ENCODE measurements at places on chromosomes 3 and 15.

DNA sequence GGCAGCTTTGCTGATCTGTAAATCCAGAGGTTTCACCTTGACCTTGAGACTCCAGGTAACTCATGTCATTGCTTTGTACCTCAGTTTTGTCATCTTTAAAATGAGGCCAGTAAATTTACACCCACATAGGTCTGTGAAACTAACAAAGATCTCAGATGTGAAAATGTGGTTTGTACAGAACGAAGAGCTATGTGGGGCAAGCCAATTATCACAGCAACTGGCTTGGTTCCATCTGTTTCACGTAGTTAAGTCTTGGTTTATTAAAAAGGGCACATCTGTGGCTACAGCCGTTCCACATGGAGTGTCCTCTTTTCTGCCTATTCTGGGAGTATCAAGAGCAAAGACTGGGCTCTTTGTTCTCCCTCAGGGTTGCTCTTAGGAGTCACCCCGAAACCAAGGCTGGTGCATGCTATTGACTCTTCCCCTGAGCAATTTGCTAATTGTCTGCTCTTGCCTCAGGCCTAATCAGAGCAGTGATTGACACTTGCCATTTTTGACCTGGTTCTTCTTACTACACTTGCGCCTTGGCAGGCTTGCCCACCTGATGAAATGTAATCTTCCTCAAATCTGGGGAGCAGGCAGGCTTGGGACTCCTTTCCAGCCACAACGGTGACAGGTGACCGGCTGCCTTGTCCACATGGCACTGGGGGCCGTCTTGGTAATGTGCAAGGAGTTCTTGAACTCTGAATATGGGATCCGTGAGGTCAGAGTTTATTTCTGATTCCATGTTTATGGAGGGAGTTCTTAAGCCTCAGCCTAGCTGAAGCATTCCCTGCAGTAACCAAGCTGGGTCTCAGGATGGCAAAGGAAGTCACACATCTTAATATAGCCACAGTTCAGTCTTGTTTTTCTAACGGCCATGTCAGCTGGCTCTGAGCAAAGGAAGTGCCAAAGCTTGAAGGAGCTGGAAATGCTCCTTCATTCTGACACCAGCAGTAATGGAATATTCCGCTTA, 40.1 kb downstream of the EAF1 start:
- DNase-seq: no peak

- no peak for DNase-seq
Observed at GRCh38 chr15:54772663-54773062, 424.1 kb downstream of the RSL24D1 start.

DNA sequence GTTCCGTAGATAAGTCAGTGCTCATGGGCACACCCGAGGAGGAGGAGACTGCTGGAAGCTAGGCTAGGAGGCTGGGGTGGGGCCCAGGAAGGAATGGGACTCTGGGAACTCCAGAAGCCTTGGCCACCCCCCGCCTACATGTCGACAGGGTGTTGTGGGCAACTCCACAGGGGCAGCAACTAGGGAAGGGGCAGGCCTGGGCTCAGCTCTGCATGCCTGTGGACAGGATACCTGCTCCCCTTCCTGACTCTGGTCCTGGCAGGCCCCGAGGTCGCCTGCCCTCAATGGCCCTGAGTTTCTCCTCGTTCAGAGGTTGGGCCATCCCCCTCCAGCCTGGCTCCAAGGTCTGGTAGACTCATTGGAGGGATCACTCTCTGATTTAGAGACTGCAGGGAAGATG, 138.9 kb upstream of the LINGO1 start:
- no peak for DNase-seq

DNA sequence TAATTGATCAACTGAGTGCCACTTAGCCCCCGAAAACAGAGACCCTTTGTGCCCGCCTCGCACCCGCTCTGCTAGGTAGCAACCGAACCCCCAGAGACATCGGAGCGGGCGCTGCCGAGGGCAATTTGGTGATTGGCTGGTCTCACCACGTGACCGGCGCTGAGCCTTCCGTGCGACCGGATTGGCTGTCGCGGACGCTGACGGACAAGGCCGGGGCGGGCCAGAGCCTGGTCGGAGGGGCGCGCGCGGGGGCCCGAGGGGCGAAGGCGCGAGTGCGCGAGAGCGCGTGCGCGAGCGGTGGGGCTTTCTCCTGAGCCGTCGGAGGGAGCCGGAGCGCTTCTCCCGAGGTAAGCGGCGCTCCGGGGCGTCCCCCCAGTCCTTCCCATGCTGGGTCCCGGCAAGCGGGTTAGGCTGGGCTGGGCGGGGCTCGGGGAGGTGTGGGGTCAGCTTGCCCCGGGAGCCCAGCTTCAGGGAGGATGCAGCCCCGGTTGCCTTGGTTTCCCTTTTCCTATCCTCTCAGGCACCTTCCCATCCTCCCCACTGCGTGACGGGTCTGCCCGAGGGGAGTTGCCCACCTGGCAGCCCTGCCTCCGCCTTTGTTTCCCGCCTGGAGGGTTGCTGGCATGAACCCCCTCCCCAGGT, at the start of gene TMEM108:
TSS of gene TMEM108 (plus strand) at position 303 of the 642 bp plus-strand sequence.
- no peak for DNase-seq

GRCh38 chr3:31312400-31312799, 220.3 kb upstream of the STT3B start:
- DNase-seq: no peak

DNA sequence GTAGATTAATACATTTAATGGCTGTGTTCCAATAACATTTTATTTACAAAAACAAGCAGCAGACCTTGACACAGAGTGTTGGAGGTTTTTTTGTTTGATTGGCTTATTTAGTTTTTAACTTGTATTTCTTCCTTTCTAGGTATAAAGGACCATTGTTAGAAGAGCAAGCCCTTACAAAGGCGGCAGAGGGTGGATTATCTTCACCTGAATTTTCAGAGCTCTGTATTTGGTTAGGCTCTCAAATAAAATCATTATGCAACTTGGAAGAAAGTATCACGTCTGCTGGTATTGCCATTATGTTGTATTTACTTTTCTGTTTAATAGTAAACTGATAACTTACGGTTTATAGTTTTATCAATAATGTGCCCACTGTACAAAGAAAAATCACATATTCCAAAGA, 10.0 kb downstream of the FAM98B start:
- DNase-seq: no peak

GRCh38 chr15:76996526-76997401, 1.8 kb downstream of the PSTPIP1 start:
- DNase-seq: no peak

DNA sequence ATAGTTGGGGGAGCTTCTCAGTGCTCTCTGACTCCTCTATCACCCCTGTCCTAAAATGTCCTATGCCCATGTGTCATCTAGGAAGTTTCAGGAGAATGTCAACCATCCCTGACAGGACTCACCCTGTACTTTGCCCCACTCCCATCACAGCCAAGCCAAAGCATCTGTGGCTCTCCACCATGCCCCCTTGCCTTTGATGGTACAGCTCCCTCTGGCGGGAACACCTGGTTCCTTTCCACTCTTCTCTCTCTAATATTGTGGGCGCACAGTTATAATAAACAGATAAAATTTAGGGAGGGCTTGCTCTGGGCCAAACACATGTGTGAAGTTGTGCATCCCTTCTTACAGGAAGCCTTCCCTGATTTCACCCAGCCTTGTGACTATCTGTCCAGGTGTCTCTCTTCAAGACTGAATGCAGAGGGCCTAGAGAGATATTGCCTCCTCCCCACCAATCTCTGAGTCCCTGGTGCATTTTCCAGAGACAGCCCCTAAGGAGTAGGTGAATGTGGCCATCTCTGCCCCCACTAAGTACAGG, 62.8 kb downstream of the ISG20 start:
- DNase-seq: no peak

DNA sequence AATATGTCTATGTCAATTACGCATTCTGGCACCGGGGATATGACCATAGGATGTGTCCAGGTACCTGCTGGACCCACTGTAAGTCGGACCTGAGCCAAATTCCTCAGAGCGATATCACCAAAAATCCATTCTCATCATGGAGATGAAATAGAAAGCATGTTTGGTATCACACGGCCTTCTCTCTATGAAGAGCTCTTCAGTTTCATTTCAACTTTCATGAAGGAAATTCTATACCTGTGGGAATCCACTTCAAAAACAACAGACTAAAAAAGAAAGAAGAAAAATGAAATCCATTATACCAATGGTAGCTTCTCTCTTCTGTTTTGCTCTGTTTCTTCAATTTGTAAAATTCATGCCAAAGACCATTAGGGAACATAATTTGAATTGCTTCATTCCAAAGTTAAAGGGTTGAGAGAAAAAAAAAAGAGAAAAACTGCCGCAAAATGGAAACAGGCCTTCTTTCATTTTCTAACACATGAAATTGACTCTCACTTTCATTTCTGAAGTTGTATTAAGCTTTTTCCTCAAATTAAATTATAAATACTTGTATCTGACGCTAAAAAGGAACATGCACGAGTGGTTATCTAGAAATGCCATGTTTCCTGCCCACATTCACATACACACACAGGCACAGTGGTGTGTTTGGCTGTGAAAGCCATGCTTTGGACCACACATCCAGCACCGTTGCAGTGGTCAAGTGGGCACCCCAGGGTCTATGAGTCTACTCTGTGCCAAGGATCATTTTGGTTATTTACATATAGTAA, 46.9 kb upstream of the DIPK2A start:
- no peak for DNase-seq

- DNase-seq: no peak
Observed at GRCh38 chr3:18185624-18186023, 239.5 kb downstream of the SATB1 start.

GRCh38 chr15:63466378-63467192, 37.8 kb upstream of the USP3 start:
- DNase-seq: peak; percentile 28

DNA sequence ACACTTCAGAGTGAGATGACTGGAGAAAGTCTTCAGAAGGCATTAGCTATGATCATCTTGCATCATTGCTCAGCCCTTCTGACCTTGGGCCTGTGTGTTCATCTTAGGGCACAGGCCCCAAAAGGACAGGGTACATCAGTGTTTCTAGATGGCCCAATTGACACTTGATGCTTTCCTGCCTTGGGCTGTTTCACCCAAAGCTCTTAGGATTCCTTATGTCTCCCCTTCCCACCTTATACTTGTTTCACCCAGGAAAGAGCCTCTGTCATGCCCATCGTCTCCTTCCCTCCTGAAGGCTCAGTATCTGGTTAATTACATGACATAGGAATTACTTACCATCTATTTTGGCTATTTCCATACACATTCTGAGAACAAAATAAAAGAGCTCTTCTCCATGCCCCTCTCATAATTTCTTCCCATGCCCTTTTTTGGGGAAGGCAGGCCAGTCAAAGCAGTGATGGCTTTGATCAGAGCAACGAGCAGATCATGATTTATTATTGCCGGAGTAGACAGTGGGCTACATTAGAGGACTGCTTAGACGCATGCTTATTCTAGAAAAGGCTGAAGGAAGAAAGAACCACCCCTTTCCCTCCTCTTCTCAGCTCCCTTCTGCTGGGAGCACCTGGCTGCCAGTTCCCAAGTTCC, 72.9 kb downstream of the GHSR start:
- DNase-seq: no peak

GRCh38 chr3:60746043-60746638, 505.1 kb downstream of the FHIT start:
- DNase-seq: no peak

DNA sequence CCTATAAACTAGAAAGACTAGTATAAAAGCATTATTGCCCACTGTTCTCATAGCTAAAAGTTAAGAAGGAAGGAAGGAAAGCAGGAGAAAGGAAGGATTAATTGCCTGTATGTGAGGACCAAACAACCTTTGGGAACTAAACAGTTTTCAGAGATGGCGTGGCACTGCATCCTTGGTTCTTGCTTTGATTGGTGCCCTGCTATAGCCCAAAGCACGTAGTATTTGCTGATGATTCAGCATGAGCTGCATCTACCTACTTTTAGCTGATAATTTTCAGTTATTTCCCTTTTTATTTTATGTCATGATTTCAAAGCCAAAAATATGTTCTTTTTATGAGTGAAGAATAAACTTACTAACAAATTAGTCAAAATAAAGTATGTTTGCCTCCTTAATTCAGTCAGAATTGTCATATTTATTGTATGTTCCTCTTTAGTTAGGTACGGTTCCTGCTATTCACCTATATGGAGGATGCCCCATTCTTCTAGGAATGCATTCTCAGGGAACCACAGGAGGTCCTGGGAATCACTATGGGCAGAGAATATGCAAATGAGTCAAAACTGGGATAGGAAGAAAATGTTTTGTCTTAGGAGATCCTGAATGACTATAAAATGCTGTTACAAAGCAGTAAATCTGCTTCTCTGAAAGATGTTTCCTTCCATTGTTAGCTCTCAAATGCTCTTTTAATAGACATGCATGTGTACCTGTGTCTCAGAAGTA, 65.4 kb upstream of the THSD4 start:
- DNase-seq: no peak

GRCh38 chr3:52490939-52491526, 4.1 kb upstream of the STAB1 start:
- DNase-seq: no peak

DNA sequence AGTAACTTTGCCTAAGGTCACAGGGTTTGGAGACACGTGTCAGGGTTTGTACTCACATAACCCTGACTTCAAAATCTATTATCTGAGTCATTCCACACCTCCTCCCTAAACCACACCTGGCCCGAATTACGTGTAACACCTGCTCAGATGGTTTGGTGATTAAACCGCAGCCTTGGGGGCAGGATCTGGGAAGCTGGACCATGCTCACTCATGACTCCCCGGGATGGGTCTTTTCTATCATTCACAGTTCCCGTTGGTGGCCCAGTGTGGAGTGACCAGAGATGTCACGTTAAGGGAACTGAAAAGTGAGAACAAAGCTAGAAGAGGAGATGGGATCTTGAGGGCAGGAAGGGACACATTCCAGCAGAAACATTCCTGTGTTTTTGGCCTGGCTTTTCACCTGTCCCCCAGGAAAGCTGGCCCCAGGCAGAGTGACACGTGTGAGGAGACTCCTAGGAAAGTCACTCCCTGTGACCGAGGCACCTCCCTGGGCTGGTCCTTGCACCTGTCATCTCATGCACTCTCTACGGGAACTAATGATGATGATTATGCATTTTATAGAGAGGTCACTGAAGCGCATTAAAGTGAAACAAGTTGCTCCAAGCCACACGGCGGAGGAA, 75.4 kb upstream of the POMGNT2 start:
- DNase-seq: peak; percentile 21

GRCh38 chr3:120162400-120162799, 68.2 kb upstream of the GSK3B start:
- DNase-seq: no peak

DNA sequence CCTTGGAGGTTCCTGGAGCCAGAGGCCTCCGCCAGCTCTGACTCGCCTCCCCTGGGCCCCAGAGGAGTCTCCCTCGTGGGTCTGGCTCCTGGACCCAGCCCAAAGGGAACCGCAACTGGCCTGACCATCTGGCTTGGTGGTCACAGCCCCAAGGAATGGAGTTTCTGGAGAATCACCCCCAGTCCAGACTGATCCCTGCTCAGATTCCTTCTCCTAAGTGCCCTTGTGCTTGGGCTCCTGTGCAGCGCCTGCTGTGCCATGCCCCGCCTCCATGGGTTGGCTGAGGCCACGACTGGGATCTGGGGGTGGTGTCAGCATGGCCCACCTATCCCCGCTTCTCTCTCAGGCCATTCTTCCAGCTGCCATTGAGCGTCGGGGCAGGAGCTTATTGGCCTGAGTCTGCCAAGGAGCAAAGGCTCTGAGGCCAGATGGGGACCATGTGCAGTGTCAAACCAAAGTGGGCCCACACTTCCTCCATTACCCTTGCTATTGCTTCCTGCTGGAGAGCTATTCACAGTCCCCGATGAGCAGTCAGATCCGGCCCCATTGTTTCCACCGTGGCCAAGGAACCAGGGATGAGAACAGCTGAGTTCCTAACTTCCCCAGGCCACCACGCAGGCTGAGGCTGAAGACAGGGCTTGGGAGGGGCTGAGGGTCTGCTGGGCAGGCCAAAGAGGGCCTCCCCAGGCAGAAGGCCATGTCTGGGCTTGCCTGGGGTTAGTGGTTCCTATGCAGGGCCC, 19.0 kb downstream of the CSPG4 start:
- no peak for DNase-seq

All from stimulated activated CD4-positive, alpha-beta T cell treated with anti-CD3 and anti-CD28 coated beads, TNF-alpha, amount 100 ng/mL, for 4 hours (primary cell).